ENCODE measurements at places on chromosomes 13 and 19.

- DNase-seq, result no peak
Measured at GRCh38 chr13:19184176-19184575, 2.6 kb upstream of the TUBA3C start.

- DNase-seq, result no peak
Measured at GRCh38 chr19:48784527-48784926, 26.3 kb downstream of the BCAT2 start.

DNA sequence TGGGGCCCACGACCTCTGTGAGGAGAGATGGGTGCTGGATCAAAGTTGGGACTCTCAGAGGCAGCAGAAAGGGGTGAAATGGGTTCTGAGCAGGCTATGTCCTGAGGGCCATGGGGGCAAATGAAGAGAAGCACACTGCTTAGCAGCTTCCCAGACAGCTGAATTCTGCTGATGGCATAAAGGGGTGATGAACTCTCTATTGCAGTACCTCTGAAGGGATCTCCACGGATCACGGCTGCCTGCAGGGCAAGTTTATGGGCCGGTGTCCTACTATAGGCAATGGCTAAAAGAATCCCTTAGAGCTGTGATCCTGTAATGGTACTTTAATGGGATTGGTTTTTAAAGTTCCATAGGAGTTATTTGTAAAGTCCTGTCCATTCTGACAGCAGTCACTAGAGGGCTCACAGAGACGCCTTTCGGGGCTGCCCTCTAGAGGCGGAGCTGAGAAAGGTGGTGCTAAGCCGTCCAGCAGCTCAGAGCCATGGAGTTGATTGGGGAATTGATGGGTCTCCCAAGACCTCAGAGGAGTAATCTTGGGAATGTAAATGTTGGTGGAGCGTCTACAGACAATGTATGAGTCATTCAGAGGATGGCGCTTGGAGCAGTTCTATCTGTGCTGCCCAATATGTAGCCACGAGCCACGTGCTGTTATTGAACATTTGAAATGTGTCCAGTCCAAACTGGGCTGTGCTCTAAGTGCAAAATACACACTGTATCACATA lies 287.3 kb downstream of the COG6 start:
- peak; percentile 57 for DNase-seq

DNA sequence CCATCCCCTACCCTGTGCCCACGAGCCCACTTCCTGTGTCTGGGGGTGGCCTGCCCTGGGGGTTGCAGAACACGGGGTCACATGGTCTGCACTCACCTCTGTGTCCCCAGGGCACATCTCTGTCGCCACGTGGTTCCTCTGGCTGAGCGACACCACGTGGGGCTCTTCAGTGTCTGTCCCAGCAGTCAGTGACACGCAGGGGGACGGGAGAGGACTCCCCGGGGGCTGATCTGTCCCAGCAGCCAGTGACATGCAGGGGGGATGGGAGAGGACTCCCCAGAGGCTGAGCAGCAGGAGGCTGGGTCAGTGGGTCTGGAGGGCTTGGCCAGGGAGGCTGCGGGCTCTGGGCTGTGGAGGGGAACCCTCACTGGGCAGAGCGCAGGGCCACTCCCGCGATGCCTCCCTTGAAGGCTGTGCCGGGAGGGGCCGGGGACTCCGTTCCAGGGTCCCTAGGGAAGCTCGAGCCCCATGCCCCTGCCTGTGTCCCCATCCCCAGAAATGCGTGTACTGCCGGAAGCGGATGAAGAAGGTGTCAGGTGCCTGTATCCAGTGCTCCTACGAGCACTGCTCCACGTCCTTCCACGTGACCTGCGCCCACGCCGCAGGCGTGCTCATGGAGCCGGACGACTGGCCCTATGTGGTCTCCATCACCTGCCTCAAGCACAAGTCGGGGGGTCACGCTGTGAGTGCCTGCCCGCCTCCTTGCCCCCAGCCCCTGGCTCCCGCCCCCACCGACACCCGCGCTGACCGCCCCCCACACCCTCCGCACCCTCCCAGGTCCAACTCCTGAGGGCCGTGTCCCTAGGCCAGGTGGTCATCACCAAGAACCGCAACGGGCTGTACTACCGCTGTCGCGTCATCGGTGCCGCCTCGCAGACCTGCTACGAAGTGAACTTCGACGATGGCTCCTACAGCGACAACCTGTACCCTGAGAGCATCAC lies 174.8 kb downstream of the KDM4B start:
- DNase-seq, result no peak

GRCh38 chr13:82803341-82803740 lies 1078.9 kb downstream of the SLITRK1 start:
- no peak for DNase-seq

GRCh38 chr13:110626521-110626920 lies 11.2 kb downstream of the NAXD start:
- no peak for DNase-seq

DNA sequence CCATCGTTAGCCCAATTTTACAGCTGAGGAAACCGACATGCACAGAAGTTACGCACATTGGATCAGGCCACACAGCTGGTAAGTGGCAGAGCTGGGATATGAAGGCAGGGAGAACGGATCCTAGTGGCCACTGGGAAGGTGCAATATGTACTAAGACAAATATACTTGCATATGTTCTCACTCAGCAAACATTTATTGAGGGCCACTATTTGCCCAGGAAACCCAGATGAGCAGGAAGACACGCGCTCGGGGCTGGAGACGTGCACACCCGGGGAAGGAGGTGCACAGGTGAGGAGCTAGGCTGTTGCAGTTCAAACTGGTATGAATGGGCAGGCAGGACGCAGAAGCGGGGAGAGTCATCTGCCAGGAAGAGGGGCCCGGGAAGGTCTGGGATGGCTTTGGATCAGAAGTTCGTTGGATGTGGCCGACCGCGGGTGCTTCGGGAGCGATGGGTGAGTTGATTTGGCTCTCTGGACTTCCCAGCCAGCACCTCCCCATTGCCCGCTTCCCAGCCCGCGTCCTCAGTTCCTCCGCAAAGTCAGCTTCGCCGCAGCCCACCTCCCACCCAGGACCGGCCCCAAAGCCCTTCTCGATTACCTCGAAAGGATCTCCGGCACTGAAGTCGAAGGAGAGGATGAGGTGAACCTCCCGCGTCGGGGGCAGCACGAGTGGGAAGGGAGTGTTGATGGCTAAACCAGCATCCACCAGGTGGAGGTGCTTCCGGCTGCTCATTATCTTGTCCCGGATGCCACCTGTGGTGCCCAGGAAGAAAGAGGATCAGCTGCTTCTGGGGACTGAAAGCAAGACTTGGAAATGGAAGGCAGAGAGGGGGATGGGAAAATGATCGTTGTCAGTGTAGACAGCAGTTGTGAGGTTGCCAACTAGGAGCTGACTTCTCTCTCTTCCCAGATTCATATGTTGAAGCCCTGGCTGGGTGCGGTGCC lies 17.8 kb upstream of the CABP5 start:
- no peak for DNase-seq

GRCh38 chr19:57947088-57947418 lies 453 bp downstream of the ZNF256 start:
- no peak for DNase-seq

DNA sequence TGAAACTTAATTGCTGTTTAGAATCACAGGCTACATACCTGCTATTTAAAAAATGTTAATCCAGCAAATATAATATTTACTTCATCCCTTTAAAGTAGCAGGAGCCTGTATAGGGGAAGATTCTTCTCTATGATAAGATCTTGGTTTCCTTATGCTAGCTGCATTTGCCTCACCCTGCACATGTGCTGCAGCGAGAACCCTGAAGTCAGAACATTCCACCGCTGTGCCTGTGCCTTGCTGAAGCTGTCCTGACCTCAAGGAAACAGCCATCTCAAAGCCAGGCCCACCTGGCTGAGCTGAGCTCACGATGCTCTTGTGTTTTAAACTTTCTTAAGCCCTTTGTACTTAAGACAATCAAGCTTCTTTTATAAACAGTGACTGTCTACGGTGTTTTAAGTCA lies 355.0 kb upstream of the PCDH20 start:
- DNase-seq, result no peak

- no peak for DNase-seq
Measured at GRCh38 chr19:11096210-11096841, 7.1 kb downstream of the LDLR start.

GRCh38 chr13:97878431-97879375 lies 74.8 kb upstream of the IPO5 start:
- no peak for DNase-seq

- no peak for DNase-seq
Measured at GRCh38 chr13:31261241-31261640, 61.5 kb downstream of the B3GLCT start.

GRCh38 chr13:29165840-29166239 lies 345.7 kb downstream of the MTUS2 start:
- DNase-seq, result no peak

DNA sequence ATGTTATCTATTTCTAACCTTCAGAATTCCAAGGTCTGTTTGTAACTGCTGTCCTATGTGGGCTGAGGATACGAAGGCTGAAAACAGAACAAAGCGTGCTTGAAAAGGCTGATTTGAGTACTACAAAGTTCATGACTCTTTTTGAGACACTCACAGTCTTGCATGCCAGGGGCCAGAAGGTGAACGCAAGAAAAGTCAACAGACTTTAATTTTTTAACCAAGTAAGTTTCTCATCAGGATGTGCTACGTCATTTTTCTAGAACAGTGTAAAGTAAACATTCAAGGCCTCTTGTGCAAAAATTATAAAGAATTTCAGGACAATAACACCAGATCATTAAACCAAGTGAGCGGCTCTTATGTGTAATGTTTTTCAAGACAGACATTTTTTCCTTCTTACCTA lies 163.5 kb downstream of the COG6 start:
- DNase-seq, result no peak

- no peak for DNase-seq
Measured at GRCh38 chr19:50173127-50173526, 10.0 kb upstream of the IZUMO2 start.

GRCh38 chr13:100565286-100565685 lies 23.3 kb downstream of the GGACT start:
- no peak for DNase-seq

- no peak for DNase-seq
Measured at GRCh38 chr13:29619995-29620394, 24.5 kb upstream of the SLC7A1 start.

DNA sequence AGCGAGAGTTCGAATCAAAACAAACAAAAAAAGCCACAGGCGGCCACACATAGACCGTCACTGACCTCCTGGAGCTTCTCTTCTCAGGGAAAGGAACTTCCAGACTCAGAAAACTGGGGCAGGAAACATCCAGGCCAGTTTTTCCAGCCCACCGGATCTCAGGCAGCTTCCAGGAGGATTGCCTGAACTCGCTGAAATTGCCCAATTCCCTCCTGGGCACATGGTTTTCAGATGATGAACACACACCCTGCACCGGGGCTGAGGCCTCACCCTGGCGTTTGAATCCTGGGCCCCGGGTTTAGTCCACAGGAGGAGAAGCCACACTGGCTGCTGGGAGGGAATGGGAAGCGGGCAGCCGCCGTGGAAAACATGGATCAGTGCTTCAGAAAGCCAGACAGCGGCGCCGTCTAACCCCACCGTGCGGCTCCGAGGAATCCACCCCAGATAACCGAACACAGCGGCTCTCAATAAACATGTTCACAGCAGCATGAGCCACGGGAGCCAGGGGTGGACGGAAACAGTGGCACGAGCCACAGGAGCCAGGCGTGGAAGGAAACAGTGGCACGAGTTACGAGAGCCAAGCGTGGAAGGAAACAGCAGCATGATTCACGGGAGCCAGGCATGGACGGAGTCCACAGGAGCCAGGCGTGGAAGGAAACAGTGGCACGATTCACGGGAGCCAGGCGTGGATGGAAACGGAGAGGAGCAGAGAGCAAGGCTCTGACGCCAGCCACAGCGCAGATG lies 18.2 kb upstream of the PTBP1 start:
- no peak for DNase-seq

GRCh38 chr19:57406516-57407123 lies 4.3 kb upstream of the ZNF17 start:
- peak; percentile 45 for DNase-seq

DNA sequence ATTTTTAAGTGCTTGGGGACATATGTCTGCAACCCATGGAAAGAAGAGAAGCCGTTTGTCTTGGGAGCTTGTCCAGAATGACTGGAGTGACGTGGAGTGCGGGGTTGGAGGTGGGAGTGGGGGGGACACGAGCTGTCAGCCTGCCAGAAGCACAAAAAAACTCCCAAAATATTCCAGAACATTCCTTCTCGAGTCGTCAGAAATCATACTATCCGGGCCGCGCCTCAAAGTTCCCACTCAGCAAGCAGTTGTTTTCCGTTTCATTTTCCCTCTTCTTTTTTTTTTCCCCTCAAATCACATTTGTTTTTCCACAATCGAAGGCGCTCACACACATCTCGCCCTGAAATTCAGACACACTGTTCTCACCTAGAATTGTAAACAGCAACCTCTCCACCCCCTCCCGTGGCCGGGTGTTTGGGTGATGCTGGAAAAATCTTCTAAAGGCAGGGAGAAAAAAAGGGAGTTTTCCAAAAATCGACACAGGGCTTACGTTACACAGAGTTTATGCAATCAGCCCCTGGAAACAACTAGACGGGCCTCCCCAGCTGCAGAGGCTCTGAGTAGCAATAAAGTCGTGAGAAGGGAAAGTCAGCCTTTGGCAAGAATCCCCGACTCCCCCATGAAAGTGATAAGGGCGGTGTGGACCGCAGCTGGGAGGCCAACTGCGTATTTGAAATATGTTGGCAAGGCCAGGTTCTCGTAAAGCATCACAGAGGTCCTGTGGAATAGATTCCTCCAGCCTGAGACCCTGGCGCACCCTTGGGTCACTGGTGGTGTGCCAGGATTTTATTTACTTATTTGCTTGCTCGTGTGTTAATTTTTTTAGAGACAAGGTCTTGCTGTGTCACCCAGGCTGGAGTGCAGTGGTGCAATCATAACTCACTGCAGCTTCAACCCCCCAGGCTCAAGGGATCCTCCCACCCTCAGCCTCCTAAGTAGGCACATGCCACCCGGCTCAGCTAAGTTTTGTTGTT lies 31.2 kb upstream of the KLF2 start:
- no peak for DNase-seq

DNA sequence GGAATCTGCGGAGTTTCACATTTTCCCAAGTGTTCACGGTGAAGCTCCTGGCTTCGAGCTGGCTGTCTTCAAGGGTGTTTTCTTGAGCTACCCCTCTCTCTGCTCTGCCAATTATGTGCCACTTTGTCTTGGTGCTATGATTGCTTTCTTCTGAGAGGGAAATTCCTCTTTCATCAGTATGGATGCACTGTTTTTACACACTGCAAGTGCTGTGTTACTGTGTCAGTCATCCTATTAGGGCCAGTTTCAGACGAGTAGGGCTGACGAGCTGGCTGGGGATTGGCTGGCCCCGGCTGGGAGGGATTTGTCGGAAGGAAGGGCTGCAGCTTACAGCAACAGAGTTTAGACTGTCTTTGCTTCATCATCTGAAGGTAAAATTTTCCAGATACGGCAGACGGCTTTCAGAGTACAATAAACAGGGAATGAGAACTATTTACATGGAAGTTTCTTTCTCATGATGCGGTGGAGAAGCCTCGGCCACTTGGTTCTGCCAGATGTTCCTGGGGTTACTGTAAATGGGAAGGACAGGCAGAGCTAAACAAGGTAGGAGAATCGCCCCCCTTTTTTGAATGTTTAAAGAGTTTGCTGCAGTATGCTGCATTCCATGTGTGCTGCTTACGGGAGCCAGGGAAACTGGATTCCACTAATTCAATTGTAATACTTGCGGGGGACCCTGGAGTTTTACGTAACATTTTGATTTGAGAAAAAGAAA lies at the start of gene MBNL2:
Gene MBNL2 (plus strand): TSS at position 345 of the 712 bp plus-strand sequence. CDS start 53,903 bp downstream, outside the sequence.
- peak; percentile 76 for DNase-seq

- DNase-seq, result no peak
Measured at GRCh38 chr19:10460714-10461046, 40.3 kb downstream of the PDE4A start.

GRCh38 chr13:106355866-106356265 lies 179.6 kb downstream of the EFNB2 start:
- no peak for DNase-seq

GRCh38 chr19:49502866-49503581 lies 6.8 kb downstream of the RPS11 start:
- no peak for DNase-seq

GRCh38 chr13:109372666-109373065 lies 413.7 kb downstream of the IRS2 start:
- DNase-seq, result no peak
